ENCODE measurements at places on chromosomes 3 and 15.

DNA sequence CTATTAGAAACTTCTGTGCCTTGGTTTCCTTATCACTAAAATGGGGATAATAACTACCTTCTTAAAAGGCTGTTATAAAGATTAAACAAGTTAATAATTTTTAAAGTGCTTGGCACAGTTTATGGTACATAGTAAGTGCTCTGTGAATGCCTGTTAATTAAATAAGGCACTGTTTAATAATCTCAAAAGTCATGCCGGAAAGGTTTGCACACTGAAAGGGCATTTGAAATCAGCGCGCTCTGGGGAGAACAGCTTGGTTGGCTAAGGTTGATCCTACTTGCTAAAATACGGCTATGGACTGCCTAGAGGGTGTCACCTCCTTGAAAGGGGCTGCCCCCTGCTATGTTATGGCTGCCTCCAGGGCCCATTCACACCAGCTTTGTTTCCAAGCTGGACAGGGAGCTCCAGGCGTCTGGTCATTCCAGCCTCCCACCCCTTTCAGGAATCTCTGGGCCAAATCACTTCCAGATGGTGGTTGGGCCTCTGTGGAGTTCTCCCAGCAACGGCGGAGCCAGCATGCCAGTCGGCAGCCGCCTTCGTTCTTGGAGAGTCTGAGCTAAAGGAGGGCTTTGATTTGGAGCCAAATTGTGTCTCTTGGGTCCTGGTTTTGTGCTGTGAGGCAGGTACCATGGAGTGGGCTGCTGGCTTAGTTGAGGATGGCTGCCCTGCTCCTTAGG, 5.9 kb downstream of the FLNB start:
- DNase-seq, result no peak

- no peak for DNase-seq
These were observed 7.3 kb upstream of the TRPM1 start for GRCh38 chr15:31108836-31109235.

GRCh38 chr15:69853544-69853951, 244.2 kb downstream of the TLE3 start:
- DNase-seq, result no peak

GRCh38 chr3:72990701-72991395, 5.8 kb upstream of the PPP4R2 start:
- DNase-seq, result no peak

GRCh38 chr15:90871139-90871715, 2.8 kb downstream of the FURIN start:
- no peak for DNase-seq

DNA sequence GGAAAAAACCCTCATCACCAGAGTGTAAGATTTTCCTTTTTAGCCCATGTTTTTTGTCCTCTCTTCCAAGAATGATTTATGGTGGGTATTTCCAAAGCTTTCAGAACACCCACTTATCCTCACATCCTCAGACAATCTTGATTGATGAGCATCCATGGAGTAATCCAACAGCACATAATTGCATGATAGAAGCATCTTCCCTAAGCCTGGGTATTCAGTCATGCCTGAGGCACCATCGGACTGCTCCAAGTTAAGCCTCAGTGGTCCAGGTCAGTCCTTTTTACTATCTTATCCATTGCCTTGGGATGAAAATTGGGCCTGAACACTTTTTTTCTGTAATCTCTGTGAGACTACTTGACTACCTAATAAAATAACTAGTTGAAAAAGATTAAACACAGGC, 676.0 kb upstream of the SEMA6D start:
- DNase-seq, result no peak

GRCh38 chr3:146431240-146431639, 38.1 kb downstream of the PLSCR2 start:
- DNase-seq, result no peak

DNA sequence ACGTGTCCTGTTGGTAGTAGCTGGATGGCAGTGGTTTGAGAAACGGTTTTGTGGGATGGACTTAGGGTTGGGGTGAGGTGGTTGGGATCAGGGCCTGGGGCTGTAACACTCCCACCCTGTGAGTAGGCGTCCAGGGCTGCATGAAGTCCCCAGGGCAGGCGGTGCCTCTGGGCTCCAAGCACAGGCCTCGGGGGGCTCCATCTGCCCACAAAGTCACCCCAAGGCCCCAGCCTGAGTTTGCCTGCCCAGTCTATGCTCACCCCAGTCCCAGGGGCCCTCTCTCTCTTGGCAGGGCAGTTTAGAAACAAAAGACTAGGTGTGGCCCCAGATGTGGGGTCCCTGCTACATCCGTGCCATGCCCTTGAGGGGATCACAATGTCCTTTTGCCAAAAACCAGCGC, 86.9 kb upstream of the PRR23E start:
- peak; percentile 31 for DNase-seq
